Activated naive CD4-positive, alpha-beta T cell (primary cell): ENCODE measurements at places on chromosomes 2 and 18.

GRCh38 chr2:209471037-209471436 lies 47.2 kb downstream of the MAP2 start:
- DNase-seq = no peak

- DNase-seq = no peak
These were observed 152.4 kb downstream of the LRRC30 start for GRCh38 chr18:7383002-7383980.

GRCh38 chr2:227889336-227889735 lies 17.9 kb downstream of the DAW1 start:
- no peak for DNase-seq

- DNase-seq = no peak
These were observed 68.1 kb downstream of the ANTXR1 start for GRCh38 chr2:69081001-69081580.

- DNase-seq = no peak
These were observed 9.0 kb downstream of the DCDC2C start for GRCh38 chr2:3712424-3712823.

GRCh38 chr2:142974288-142975024 lies 97.0 kb downstream of the KYNU start:
- no peak for DNase-seq

DNA sequence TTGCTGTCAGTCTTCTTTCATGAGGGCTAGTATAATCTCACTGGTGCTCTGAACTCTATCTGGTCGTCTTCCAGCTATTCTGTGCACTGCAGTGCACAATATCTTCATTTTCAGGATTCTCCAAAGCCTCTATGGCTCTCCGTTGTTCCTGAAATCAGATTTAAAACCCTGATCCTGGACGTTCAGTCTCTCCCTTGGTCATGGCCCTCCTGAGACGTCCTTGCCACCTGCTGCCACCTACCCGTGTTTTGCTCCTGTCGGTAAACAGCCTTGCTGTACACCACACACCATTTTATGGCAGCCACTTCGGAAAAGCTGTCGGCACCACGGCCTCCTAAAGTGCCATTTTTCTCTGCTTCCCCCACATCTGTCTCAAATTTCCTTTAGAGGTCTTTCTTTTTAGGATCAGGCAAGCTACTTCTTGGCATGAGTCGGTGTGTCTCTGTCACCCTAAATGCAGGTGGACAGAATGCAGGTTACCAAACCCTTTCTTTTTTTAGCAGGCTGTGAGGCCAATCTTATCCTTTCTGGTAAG lies 170.0 kb downstream of the HRH4 start:
- DNase-seq = no peak

GRCh38 chr2:80288576-80288975 lies 16.0 kb downstream of the LRRTM1 start:
- DNase-seq = no peak

DNA sequence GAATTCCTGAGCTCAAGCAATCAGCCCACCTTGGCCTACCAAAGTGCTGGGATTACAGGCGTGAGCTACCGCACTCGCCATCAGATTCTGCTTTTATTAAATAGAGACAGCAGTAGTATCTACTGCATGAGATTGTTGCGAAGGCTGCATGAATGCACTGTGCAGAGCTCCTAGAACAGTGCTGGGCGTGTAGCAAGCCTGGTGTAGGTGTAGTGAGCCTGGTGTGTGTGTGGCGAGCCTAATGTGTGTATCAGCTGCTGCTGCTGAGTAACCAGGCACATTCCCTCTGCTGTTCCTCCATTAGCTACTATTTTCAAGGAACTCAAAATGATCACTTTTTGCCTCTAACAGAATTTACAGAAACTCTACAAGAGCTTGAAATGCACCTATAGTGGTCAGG lies 57.6 kb downstream of the PTPRM start:
- no peak for DNase-seq

DNA sequence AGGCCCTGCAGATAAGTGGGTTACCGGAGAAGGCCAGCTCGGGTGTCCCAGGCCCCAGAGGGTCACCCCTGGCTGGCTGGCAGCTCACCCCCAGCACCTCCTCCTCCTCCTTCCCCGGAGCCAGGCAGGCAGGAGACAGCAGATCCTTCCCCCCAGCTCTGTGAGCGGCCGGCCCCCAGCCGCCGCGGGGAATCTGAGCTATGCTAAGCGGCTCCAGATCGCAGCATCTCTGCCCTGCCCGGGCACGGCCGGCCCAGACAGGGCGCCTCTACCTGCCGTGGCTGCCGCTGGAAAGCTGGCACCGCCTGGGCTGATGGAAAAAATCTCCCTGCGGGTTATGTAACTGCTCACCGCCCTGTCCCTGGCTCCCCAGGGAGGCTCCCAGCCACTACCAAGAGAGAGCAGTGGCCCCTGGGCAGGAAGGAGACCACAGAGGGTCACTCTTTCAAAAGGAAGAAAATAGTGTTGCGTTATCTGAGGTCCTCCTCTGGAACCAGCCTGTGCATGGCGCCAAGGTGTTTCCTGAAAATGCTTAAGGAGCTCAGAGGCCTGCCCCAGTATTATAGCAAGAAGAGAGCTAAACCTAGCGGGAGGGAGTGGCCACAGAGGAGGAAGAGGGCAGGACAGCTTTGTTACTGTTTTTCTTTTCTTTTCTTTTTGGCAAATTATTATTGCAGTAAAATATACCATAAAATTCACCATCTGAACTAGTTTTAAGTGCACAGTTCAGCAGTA lies 179.0 kb downstream of the SMAD7 start:
- DNase-seq = no peak

DNA sequence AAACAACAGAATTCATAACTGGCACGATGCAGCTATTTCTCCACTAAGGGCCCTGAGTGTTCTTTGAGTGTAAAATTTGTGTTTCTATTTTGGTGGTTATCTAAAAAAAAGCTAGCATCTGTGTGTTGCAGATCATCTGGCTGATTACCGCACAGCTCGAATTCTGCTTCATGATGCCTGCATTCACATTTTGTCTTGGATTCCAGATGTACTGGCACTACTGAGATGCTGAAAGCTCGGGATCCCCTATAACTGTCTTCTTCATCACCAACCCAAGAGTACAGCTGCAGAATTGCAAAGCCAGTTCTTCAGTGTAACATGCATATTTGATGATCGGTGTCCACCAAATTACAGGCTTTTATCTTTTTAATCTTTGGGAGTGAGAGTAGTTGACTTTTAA lies 51.6 kb upstream of the ZNF532 start:
- DNase-seq = no peak

DNA sequence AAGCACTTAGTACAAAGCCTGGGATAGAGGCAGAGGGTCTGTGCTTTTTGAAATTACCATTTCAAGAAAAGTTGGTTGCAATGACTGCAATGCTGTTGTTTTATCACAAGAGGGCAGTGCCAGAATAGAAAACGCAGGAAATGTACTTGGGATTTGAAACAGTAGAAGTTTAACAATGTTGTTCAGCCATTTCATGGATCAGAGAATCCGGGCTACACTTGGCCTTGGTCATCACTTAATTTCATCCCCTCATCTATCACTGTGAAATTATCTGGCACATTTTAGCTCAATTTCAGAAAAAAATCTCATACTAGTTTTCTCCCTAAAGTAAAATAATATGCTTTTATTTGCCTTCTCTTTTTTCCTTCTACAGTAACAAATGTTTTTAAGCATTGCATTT lies 70.8 kb downstream of the RAPGEF4 start:
- no peak for DNase-seq

- no peak for DNase-seq
These were observed 458.5 kb upstream of the SALL3 start for GRCh38 chr18:78521136-78521535.

DNA sequence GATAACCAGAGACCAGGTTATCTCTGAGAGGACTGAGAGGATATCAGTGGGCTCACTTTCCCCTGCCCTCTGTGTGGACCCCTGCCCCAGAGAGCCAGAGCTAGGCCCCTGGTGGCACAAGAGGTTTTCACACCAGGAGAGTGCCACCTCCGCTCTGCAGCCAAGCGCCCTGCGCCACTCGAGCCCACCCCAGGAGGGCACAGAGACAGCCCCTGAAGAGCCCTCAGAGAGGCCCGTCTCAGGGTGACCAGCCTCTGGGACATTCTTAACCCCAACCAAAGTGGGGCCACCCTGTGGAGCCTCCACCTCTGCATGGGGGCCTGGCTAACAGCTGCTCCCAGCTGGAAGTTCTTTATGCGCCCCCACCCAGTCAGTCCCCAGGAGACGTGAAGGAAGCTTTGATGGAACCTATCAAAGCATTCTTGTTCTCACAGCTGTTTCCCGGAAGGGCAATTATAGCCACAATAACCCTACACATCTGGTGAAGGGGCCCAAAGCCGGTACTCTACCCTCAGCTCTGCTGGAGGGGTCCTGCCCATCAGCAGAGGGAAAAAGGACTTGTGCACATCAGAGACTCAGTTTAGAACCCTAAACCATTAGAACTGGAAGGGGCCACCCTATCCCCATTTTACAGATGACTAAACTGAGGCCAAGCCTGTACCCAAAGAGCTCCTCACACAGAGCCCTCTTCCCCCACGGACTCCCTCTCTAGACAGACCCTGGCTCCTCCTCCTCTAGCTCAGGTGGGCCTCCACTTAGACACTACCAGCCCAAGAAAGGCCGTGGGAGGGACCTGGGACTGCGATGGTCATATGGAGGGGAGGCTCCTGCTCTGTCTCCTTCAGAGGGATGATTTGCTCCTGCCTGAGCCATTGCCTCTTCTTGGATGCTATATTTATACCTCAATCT lies 101.1 kb downstream of the ZFP36L2 start:
- DNase-seq = no peak

GRCh38 chr2:144439993-144440392 lies 79.9 kb downstream of the ZEB2 start:
- no peak for DNase-seq

DNA sequence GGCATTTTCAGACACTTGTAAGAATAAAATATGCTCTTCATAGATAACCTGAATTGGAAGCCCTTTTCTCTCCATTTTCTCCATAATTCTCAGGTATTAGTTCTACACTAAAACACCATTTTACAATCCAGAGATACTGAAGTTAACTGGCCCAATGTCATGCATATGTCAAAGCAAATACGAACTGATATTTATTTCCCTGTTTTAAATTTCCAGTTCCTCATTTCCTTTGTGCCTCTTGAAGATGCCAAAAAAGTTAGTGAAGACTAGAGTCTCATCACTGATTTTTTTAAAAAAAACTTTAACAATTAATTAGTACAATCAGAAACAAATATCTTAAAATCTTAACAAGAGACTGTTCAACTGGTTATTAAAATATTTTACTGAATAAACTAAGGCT lies 52.8 kb upstream of the ITGB6 start:
- no peak for DNase-seq

GRCh38 chr2:8574196-8575037 lies 107.4 kb upstream of the ID2 start:
- no peak for DNase-seq
